ENCODE measurements at places on chromosomes 16 and 17. TPM values are rescaled to one million over a fixed set of nuclear protein-coding genes. Genes with fewer than 3 reads are reported as not detected.

KRT28 gene
- not detected for total RNA-seq

DNA sequence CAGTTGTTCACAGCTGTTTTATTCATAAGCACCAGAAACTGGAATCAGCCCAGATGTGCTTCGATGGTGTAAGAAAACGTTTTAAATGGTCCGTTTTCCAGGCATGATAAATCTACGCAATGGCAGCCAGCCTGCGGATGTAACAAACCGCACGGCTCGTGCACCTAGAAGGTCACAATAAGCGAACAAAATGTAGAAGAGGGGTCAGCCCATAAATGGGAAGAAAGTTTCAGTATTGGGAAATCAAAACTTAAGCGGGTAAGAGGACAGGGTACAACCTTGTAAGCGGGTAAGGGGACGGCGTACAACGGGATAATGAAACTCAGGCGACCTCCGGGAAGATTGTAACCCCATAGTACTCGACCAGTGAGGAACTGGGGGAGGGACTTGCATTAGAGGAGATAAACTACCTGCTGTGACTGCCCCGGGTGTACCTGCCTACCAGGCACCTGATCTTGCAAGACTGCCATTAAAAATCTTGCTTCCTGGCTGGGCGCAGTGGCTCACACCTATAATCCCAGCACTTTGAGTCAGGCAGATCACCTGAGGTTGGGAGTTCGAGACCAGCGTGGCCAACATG lies 66.6 kb downstream of the ANKRD11 start:
- H3K4me1 ChIP-seq = peaks cover 74% of the 10 kb centered on the region
- H3K36me3 ChIP-seq = peaks cover 27% of the 10 kb centered on the region
- peaks cover 4% of the 10 kb centered on the region for H3K27me3 ChIP-seq

GRCh38 chr17:77542011-77542410 lies 401.2 kb downstream of the SEC14L1 start:
- DNase-seq = no peak
- H3K27me3 ChIP-seq = peaks cover 33% of the 10 kb centered on the region
- H3K4me1 ChIP-seq = peaks cover 11% of the 10 kb centered on the region
- no peak overlapping the region for H3K4me3 ChIP-seq
- H3K27ac ChIP-seq = no peak overlapping the region

SSTR5 gene
- total RNA-seq = not detected

GRCh38 chr17:53470626-53471025 lies 352.1 kb upstream of the KIF2B start:
- no peaks in the 10 kb centered on the region for H3K36me3 ChIP-seq
- H3K27ac ChIP-seq = no peak overlapping the region
- DNase-seq = no peak
- H3K4me1 ChIP-seq = no peaks in the 10 kb centered on the region
- no peaks in the 10 kb centered on the region for H3K27me3 ChIP-seq
- H3K4me3 ChIP-seq = no peak overlapping the region

DNA sequence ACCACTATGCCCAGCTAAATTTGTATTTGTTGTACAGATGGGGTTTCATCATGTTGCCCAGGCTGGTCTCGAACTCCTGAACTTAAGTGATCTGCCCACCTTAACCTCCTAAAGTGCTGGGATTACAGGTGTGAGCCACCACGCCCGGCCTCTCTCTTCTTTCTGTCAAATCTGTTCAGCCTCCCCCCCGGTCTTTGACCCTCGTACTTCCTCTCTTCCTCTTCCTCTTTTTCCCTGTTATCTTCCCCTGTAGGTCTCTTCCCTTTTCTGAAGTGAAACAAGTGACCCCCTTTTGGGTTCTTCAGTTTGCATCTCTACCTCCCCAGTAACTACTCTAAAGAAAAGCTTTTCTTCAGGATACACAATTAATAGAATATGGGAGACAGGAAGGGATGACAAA lies 31.7 kb upstream of the DHX40 start:
- H3K4me3 ChIP-seq = no peak overlapping the region
- DNase-seq = no peak
- no peaks in the 10 kb centered on the region for H3K4me1 ChIP-seq
- no peaks in the 10 kb centered on the region for H3K36me3 ChIP-seq
- no peak overlapping the region for H3K27ac ChIP-seq

DNA sequence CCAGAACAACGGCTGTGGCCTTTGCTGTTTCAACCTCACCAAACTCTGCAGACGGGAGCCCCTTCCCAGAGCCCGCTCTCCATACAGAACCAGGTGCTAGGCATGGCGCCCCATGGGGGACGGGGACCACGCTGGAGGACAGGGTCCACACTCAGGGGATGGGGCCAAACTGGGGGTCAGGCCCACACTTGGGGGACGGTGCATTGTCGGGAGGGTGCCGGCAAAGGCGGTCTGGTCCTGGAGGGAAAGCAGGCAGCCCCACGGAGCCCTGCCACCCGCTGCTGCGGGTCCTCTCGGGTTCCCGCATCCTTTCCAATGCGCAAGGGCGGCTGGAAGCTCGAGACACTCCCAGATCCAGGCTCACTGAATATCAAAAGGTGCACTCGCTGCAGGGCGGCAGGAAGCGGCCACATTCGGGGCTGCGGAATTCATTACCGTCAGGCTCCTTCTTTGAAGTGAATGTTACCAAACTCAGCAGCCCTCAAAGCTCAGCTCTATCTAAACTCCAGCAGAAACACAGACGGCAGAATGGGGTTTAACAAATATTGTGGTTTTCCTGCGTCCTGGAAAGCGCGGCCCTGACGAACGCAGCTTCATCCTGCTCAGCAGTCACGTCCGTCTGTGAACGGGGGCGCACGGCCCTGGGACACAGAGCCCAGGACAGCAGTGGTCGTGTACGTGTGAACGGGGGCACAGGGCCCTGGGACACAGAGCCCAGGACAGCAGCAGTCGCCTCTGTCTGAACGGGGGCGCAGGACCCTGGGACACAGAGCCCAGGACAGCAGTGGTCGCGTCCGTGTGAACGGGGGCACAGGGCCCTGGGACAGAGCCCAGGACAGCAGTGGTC lies 41.3 kb downstream of the LMF1 start:
- H3K27me3 ChIP-seq = no peaks in the 10 kb centered on the region
- H3K4me3 ChIP-seq = no peak overlapping the region
- DNase-seq = no peak
- H3K4me1 ChIP-seq = no peaks in the 10 kb centered on the region
- H3K27ac ChIP-seq = no peak overlapping the region
